Muscle of leg (tissue), 16 donors: ENCODE measurements at places on chromosomes 11 and 22. TPM values are rescaled to one million over a fixed set of nuclear protein-coding genes. Genes with fewer than 3 reads are reported as not detected.

Gene CSRP3
- polyA plus RNA-seq, result 685 TPM

Gene THAP12
- 57.3 TPM for polyA plus RNA-seq

Gene TBX10
- not detected for polyA plus RNA-seq

Gene OR51I1
- not detected for polyA plus RNA-seq

Gene OTOG
- 0.03 TPM for polyA plus RNA-seq

Gene IGF2
- polyA plus RNA-seq, result 4,544 TPM

Gene MYEOV
- polyA plus RNA-seq, result 1.7 TPM

Gene PDE3B
- 2.2 TPM for polyA plus RNA-seq

Gene PGA5
- 1.1 TPM for polyA plus RNA-seq

Gene MTA2
- polyA plus RNA-seq, result 48.0 TPM

Gene SLC22A25
- not detected for polyA plus RNA-seq

Gene C22orf31
- 1.6 TPM for polyA plus RNA-seq

Gene DCUN1D5
- 38.5 TPM for polyA plus RNA-seq
